ENCODE measurements at places on chromosomes 3 and 15.

DNA sequence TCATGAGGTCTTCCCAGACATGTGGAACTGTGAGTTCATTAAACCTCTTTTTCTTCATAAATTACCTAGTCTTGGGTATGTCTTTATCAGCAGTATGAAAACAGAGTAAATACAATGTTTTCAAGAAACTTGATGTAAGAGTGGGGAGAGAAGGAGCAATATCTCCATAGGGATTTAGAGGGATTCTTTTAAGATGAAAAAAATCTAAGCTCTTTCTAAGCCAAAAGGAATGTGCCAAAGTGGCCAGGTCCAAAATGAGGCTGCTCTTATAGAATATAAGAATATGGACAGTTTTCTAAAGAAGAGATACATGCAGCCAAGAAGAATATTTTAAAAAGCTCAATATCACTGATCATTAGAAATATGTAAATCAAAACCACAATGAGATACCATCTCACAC is 23.9 kb upstream of the RYK start:
- DNase-seq: no peak

- no peak for DNase-seq
These were observed 540.3 kb upstream of the CCDC54 start for GRCh38 chr3:106836906-106837305.

DNA sequence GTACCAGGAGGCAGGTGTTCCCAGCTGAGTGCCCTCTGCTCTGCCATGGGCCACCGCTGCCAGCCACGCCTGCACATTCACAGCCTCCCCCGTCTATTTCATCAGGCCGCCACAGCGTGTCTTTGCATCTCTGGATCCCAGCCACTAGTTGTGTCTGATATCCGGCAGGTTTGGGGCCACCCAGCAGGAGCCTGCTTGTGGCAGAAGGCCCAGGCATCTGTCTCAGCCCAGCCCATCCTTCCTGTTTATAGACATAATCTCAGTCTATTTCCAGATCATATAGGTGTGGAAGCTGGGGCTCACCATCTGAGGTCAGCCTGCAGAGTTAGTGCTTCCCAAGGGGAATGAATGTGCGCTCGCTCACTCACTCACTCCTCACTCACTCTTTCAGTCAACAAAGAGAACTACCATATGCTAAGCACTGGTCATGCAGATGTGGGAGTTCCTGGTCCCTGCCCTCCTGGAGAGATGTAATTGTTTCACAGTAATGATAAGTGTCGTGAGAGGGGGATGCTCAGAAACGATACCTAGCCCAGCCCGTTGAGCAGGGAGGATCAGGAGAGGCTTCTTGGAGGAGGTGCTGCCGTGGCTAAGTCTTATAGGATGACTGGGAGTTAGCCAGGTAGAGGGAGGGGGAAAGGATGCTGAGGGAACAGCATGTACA is 60.6 kb downstream of the FGD5 start:
- no peak for DNase-seq

- peak; percentile 42 for DNase-seq
These were observed at the start of gene MYRIP for GRCh38 chr3:39809181-39809994. Gene MYRIP, plus strand, starts transcription at chr3:39809609. Its CDS starts 91,208 bp downstream, at chr3:39900817.

- DNase-seq: no peak
These were observed 461 bp downstream of the SECISBP2L start for GRCh38 chr15:49045751-49046219.

DNA sequence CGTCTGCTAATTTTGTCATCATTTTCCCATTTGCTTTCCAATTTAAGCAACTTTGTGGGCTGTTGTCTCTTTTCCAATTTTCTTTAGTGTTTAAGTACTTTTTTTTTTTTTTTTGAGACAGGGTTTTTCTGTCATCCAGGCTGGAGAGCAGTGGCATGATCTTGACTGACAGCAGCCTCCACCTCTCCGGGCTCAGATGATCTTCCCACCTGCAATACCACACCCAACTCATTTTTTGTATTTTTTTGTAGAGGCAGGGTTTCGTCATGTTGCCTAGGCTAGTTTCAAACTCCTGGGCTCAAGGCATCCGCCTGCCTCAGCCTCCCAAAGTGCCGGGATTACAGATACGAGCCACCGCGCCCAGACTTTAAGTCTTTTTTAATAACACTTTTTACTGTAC is 26.2 kb upstream of the EIF4A2 start:
- no peak for DNase-seq

DNA sequence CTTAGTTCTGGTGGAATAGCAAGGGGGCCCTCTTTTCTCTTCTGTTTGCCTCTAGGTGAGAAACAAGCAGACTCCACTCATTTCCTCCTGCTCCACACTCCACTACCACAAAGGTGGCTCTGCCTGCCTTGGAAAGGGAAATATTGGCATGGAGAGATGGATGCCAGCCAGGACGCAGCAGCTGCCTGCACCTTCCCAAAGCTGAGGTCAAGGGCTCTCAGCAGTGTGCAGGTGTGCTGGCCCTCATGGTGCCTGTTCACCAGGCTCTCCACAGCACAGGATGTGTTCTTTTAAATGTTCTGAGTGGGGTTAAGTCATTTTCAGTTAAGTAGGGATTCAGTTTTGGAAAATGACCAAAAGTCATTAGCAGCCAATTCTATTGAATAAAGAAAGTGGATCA is 211.2 kb upstream of the STRIT1 start:
- no peak for DNase-seq
